ENCODE measurements at places on chromosomes 7 and 10.

GRCh38 chr7:148722340-148723165, 23.9 kb downstream of the CUL1 start:
- DNase-seq = no peak

DNA sequence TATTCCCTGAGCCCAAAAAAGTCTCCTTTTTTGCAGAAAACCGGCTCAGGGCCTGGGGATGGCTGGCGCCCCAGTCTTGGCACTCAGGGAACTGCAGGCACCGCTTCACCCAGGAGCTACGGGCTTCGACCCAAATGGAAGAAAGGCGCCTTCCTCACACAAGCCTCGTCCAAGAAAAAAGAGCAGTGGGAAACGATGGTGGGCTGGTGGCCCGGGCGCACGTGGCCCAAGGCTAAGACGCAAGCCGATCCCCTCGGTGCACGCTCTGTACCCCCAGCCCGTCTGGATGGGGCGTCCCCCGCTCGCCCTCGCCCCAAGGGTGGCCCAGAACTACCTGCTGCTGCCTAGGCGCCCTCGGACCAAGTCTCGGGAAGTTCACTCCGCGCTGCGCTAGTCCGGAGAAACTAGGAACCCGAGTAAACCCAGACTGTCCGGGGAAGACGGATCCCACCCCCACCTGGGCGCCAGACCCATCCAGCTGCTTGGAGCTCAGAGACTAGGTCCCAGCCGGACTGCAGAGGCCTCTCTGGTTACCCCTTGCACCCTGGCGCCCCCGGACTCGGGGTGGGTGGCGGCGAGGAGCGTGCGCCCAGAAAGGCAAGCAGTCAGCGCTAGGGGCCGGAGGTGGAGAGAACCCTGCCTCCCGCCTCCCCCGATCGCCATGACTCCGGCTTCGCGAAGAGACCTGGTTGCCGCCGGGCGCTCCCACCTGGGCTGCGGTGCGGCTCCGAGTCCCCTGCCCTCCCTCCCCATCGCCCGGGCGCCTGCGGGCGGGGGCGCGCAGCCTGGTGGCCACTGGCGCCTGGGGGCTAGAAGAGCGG, 76.4 kb downstream of the CALN1 start:
- no peak for DNase-seq

- DNase-seq = no peak
Observed at GRCh38 chr7:13188922-13189321, 501.5 kb downstream of the ARL4A start.

DNA sequence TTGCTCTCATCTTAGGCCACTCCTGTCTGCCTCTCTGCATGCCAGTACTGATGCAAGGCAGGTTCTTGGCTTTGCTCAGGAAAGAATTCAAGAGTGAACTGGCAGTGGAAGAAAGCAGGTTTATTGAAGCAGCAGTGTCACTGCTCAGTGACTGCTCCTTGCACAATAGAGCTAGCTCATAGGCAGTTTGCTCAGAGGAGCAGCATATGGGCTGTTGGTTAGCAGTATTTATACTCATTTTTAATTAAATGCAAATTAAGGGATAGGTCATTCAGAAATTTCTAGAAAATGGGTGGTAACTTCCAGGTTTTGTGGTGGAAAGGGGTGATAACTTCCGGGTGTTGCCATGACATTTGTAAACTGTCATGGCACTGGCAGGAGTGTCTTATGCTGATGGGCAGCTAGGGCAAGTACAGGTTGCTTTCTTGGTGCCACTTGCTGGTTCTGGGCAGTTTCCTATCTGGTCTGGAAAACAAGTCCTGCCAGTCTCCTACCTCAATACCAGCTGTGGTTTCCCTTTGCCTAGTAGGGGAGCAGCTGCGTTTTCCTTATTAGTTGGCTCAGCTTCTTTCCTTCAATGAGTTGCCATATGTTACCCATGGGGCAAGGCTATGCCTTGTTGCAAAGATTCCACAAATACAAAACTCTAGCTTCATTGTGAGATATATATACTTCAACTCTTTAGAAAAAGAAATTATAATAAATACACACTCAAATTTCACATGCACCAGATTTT, 64.8 kb upstream of the CALD1 start:
- no peak for DNase-seq

- no peak for DNase-seq
Observed at GRCh38 chr7:110964775-110965174, 126.2 kb upstream of the LRRN3 start.

DNA sequence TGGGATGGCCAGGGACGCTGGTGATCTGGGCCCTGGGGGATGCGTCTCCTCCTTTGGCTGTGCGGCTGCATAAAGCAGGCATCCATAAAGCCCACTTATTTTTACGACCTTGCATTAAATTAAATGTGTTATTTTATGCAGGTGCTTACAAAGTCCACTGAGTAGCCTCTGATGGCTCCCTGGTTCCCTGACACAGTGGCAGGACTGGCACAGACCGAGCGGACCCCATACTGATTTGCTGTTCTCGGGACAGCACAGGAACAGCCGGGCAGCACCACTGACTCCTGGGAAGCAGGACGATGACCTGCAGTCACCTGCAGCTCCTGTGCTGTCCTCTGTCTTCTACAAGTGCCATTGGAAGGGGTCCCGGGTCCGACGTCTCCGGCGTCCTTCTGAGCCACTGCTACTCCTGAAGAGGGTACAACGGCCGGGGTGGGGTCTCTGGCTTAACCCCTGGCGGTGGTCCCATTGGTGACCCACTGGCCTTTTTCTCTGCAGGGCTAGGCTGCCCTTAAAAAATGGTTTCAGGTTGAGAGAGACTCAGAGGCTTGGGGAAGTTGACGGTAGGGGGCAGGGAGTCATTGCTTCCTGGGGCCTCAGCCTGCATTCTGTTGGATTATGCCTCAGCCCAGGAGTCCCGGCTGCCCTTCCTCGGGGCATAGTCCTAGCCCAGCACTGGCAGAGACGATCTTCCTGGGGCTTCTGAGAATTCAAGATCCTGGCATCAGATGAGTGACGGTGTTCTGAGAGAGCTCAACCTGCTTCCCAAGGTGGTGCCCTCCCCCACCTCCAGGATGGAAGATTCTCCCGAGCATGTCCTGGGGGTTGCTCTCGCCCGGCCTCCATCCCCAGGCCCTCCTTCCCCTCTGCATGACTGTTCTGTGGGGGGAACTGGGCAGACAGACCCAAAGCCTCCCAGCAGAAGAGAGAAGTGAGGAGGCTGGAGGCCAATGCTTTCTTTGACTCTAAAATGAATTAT, 330.1 kb downstream of the ADARB2 start:
- DNase-seq = no peak

GRCh38 chr7:113144817-113145216, 26.5 kb upstream of the SMIM30 start:
- no peak for DNase-seq

GRCh38 chr7:83738291-83738835, 89.4 kb upstream of the SEMA3E start:
- DNase-seq = no peak

GRCh38 chr10:96339956-96340904, 18.6 kb downstream of the OPALIN start:
- peak; percentile 19 for DNase-seq

DNA sequence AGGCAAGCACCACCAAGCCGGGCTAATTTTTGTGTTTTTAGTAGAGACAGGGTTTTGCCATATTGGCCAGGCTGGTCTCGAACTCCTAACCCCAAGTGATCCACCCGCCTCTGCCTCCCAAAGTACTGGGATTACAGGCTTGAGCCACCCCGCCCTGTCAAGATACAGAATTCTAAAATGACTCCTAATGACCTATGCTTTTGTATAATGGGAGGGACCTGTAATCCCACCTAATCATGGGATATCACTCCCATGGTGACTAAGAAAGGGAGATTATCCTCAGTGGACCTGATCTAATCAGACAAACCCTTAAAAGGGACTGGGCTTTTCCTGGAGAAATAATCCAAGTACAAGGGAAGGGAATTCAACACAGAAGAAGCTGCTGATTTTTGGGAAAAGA, 28.8 kb downstream of the SAMD8 start:
- DNase-seq = no peak

DNA sequence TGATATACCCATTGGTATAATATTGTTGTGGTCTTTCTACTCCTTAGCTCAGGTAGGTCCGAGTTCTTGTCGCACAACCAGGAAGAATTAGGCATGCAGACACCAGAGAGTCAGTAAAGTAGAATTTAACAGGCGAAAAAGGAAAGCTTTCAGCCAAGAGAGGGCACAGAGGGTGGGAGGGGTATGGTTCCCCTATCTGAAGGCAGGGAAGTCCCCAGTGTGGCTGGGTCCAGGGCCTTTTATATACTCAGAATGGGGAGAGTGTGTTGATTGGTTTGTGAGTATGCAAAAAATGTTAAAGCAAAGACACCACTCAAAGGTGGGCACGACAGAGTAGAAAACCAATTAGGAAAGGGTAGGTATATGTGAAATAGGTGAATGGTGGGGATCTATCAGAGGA, 53.9 kb downstream of the IMMP2L start:
- no peak for DNase-seq

- DNase-seq = no peak
Observed at GRCh38 chr7:83271212-83272099, 108.8 kb upstream of the PCLO start.

DNA sequence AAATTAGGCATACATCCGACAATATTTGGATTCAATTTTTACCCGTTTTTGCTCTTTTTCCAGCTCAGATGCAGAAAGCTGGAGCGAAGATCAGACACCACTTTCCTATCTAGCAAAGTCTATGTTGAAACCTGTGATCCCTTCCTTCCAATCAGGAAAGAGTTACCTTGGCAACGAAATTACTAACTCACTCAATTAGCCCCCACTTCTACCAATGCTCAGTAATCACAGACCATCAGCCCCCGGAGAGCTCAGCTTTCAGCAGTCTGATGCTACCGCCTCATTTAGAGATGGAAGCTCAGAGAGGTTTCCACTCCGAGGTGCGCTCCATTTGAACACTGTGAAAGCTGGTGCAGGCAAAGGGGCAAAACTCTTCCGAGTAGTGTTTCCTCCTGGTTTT, 6.7 kb downstream of the FRAT1 start:
- DNase-seq = no peak

- no peak for DNase-seq
Observed at GRCh38 chr7:5491251-5492019, 67.8 kb upstream of the TNRC18 start.

DNA sequence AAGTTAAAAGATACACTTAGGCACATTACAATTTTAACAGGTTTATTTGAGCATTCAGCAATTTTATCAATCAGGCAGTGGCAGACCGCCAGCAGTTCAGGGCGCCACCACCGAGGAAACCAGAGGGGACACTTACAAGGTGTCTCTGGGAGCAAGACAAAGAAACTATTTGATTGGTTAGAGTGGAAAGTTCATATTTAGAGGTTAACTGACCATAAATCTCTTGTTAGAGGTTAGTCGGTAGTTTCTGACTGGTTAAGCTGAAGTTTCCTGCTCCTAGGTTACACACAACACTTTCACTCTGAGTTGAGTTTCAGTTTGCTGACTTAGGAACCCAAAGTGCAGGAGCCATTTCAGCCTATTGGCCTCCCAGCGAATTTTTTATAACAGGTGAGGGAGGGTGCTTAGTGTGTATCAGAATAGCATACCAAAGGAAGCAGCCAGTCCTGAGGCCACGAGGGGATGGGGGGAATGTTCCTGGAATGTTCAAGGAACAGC, 10.8 kb upstream of the PVRIG start:
- DNase-seq = no peak

DNA sequence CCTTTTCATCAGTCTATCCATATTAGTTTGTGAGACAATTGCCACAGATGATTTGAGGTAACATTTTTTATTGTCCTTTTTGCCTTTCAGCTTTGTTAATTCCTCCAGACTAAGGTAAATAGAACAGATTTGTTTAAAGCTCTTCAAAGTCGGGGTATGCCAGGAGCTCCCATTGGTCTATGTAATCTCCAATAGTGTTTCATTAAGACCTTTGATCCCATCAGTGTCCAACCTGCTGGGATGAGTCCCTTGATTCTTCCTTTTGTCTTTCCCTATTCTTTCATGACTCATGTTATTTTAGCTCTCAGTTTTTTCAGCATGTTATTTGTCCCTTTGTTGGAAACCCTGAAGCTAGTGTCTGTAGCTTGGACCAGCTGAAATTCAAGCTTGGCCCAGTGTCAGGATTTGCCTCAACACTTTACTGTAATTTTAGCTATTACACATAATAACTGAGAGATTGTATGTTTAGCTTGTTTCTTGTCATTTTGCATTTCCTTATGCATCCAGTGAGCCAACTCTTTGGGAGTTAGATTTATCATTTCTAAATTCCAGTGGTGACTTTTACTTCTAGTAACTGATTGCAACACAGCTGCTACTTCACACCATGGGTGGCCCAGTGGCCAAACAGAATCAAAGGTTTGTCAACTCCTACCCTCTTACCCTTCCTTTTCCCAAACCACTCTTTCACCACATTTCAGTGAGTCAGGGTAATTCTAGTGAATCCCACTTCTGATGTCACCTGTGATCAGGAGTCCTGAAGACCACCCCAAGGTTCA, 15.3 kb downstream of the AGBL3 start:
- no peak for DNase-seq

DNA sequence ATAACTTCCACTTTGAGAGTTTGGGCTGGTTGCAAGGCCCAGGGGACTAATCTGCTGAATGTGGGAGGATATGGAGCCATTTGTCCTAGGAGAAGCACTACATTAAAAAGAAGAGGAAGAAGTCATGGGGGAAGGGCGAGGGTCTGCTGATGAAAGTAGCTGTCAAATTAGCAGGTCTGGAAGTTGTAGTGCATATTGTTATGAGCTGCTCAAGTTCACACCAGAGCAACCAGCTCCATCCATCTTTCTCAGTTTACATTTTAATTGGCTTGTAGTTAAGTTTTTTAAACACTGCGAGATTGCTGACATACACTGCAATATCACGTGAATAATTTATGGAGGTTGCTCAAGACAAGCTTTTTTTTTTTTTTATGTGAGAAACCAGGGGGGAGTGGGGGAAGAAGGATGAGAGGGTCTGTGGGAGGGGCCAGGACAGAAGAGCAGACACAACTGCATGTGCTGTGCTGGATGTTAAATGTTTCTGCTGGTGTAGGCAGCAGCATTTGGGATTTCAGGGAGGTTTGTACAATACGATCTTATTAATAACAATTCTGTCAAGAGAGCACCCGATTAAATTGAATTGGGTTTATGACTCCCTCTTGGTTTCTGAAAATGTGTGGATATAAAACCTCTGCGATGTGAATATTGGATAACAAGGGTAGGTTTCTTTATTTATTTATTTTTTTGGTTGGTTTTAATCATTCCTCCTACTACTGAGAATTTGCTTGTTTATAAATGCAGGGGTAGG, 759.0 kb upstream of the GALNT17 start:
- no peak for DNase-seq

DNA sequence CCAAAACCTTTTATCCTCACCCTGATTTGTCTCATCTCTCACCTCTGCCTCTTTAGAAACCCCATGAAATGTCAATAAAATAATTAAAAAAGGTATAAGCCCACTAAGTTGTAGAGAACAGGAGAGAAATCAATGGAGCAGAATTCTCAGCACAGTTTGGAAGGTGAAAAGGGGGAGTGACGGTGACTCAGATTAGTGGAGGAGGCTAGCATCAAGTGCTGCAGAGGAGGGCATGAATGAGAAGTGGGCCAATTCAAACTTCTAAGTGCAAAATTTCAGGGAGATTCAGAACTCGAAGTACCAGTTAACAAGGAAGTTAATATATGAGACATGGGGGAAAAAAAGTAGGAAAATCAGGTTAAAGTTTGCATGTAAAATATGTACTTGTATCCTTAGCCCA, 34.9 kb upstream of the ETV1 start:
- no peak for DNase-seq

All from stimulated activated CD8-positive, alpha-beta memory T cell treated with anti-CD3 and anti-CD28 coated beads, Interleukin-15, amount 100 ng/mL, for 4 hours (primary cell).